Left forelimb (tissue), 1 donor: ENCODE measurements at places on chromosomes 7 and 10.

DNA sequence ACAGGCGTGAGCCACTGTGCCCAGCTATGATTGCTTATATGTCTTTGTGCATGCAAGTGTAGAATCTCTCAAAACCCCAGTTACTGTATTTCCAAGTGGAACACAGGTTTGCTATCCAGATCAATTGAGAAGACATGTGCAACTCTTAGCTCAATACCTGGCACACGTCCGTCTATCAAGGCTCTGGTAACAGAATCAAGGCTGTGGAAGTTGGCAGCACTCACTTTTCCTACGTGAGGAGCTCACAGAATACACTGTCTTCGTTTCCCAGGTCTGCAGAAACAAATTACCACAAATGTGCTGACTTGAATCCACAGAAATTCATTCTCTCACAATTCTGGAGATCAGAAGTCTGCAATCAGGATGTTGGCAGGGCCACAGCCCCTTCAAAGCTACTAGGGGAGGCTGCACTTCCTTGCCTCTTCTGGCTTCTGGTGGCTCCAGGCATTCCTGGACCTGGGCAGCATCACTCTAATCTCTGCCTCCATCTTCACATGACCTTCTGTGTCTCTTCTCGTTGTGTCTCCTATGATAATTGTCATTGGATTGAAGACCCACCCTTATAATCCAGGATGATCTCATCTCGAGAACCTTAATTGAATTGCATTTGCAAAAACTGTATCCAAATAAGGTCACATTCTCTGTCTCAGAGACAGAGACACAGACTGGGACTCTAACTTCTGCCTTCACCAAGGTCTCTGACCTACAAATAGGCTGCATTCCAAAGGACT lies 84.8 kb upstream of the C7orf33 start:
- DNase-seq, result no peak

- DNase-seq, result no peak
Measured at GRCh38 chr10:24723386-24723787, 300 bp downstream of the ARHGAP21 start.

DNA sequence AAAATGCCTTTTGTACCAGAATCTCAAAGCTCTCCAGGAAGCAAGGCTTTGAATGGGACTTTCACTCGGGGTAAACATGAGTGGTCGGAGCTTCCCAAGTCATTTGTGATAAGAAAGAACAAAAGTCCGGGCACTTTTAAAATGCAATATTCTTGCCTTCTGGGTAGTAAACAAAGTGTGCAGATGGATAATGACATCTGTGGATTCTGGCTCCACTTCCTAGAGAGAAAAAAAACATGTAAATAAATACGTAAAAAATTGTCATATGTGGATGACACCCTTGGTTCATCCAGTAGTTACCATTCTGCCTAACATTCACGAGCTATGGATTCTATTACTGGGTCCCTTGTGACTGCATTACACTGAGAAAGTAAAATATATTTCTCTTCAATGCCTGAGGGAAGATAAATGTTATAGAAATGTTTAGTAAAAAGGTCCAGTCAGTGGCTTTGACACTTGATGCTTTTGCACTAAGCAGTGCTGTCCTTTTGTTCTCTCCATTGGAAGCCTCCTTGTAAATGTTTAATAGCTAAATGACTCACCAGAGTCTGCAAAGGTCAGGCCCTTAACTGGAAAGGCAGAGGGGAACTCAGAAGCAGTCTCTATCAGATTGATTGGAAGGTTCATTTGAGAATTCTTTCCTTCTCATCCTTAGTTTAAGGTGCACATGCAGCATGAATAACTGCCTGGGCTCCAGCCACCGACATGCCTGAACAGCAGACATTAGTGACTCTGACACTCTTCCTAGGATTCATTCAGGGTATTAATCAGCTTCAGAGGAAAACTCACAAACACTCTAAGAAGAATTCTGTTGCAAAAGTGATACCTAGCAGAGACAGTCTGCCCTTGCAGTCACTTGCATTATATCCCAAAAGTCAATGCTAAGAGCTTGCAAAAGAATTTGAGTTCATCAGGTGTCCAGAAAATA lies 11.7 kb upstream of the EDRF1 start:
- no peak for DNase-seq

GRCh38 chr7:14596421-14596820 lies 306.1 kb downstream of the DGKB start:
- DNase-seq, result no peak

GRCh38 chr10:91556691-91557566 lies 75.9 kb downstream of the PPP1R3C start:
- no peak for DNase-seq

- DNase-seq, result no peak
Measured at GRCh38 chr10:88110355-88110754, 246.9 kb downstream of the PTEN start.

DNA sequence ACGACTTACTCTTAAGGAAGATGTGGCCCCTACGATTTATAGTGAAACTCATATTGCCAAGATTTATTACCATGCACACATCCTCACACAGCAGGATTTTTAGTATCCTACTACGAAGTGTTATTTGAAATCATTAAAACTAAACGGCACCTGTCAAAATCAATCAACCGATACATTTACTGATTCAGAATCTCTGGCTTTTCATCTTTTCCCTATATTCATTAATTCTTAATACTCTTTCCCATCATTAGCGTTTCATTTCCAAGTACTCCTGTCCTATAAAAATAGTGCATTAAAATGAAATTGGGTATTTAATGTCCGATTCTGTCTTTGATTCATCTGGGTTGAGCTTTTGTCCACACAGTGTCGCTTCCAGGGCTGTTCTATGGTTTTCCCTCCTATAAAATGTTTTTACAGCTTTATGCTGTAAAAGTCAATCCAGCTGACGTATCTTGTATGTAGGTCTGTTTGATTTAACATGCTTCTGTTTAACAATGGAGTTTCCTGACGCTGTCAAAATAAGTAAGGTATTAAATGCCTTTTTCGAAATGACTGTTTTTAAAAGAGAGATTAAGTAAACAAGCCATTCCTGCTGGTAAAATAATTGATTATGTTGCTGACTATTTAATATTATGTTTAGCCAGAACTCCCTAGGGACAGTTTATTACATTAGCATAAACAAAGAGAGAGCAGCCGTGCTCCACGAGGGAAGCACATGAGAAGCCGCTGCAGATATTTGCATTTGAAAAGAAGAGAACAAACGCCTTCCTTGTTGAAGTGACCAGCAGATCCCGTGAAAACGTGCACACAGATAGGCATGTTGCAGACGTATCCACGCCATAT lies 22.3 kb upstream of the SFMBT2 start:
- DNase-seq, result no peak

DNA sequence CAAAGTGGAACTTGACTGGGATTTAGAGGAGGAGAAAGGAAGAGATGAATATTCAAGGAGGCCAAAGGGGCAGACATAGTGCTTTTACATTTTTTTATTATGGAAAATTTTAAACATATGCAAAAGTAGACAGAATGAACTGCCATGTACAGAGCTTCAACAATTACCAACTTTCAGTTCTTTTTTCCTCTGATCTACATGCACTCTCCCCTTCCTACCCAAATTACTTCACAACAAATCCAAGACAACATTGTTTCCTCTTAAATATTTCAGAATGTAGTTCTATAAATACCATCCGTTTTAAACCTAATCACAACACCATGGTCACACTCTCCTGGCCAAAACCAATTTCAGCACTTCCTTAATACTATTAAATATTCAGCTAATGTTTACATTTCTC lies 83.5 kb upstream of the FZD1 start:
- no peak for DNase-seq

- DNase-seq, result no peak
Measured at GRCh38 chr7:143229054-143229790, 7.4 kb downstream of the TAS2R40 start.

GRCh38 chr7:154438571-154439367 lies 386.6 kb downstream of the DPP6 start:
- DNase-seq, result no peak

- peak; percentile 61 for DNase-seq
Measured at GRCh38 chr7:64874562-64875250, 28.4 kb upstream of the ZNF273 start.

GRCh38 chr10:63480237-63480636 lies 14.5 kb upstream of the JMJD1C start:
- no peak for DNase-seq

- DNase-seq, result no peak
Measured at GRCh38 chr7:5850944-5851343, 29.7 kb upstream of the OCM start.

- DNase-seq, result peak; percentile 70
Measured at GRCh38 chr10:76973091-76974016, 664.3 kb downstream of the KCNMA1 start.

GRCh38 chr7:7569081-7569527 lies 2.4 kb downstream of the MIOS start:
- no peak for DNase-seq

DNA sequence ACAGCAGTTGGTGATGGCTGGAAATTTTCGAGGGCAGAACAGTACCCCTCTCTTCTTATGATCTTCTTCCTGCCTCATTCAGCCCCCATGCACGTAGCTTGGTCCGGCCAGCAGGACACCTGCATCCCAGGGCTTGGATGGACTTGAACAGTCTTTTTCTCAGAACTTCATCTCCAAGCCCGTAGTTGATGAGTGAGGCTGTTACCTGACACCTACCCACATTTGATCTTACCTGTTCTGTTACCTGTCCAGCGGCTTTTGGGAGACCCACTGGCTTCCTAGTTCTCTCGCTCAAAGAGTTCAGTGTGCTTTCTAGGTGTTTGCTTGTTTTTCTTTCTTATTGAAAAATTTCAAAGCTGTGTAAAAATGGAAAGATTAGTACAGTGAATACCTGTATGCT lies 212.2 kb downstream of the CUX1 start:
- no peak for DNase-seq

DNA sequence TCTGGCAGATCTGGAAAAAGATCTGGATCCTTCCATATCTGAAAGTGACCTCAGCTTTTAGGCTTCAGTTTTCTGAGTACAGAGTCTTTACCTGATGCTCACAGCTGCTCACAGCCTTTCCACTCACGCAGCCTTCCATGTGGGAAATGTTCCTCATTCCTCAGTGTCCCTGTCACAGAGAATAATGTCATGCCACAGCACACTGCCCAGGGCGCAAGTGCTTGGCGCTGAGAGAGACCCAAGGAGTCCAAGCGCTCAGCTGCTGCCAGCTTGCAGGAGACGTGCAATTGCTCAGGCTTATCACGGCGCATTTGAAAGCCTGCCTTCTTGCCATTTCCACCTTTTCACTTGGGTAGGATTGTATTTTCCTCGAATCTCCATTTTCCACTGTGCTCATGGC lies 271.9 kb upstream of the MKI67 start:
- DNase-seq, result no peak

- no peak for DNase-seq
Measured at GRCh38 chr10:91350651-91351081, 59.5 kb upstream of the HECTD2 start.

DNA sequence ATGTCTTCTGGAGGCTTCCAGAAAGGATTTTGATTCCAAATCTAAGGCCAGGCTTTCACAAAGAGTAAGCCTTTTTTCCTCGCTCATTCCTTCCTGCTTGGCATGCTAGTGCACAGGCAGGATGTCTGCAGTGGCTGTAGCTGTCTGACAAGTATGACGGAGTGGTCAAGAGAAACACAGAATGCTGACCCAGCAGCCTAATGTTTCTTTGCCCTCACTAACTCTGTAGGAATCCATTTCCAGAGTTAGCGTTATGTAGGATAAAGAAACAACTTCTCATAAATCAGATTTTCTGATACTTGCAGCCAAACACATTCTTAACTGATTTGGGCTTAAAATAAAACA lies 190.8 kb upstream of the AGK start:
- DNase-seq, result no peak

DNA sequence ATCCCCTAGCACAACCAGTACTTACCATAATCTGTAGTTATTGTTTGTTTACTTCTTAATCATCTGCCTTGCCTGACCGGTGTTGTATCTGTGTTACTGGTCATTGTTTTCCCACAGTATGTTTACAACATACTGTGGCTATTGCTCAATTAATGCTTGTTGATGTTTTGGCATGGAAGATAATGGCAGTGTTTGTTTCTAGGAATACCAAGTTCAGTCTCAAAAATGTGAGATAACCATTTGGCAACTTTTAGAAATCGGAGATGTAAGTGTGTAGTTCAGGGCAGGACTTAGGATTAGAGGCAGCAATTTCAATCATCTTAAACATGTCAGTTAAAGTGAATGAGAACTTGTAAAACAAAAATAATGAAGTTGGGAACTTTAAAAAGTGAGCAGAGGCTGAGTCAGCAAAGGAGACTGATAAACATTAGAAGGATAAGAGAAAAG lies 8.2 kb downstream of the MINDY3 start:
- no peak for DNase-seq

- no peak for DNase-seq
Measured at GRCh38 chr7:34354899-34355298, 303.1 kb upstream of the NPSR1 start.

GRCh38 chr7:149690688-149691446 lies 82.5 kb downstream of the ZNF467 start:
- no peak for DNase-seq

- DNase-seq, result no peak
Measured at GRCh38 chr7:117485118-117485620, 5.3 kb downstream of the CFTR start.

- DNase-seq, result no peak
Measured at GRCh38 chr7:74371381-74372341, 82.0 kb upstream of the GTF2IRD1 start.

DNA sequence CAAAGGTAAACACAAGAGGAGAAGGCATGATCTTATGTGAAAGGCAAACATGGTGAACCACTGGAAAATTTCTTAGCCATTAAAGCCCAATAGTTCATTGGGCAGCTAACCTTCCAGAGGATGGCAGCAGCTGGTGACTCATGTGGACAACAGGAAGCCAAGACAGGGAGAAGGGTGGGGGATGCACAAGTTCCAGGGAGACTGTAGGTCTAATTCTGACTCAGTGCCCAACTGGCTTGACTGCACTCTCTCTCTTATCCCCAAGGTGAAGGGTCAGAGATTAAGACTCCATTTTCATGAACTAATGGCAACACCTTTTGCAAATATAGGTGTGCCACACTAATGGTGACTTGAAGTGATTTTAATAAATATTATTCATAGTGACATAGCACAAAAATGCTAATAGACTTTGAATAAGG lies 47.9 kb upstream of the SLC35B4 start:
- DNase-seq, result no peak

DNA sequence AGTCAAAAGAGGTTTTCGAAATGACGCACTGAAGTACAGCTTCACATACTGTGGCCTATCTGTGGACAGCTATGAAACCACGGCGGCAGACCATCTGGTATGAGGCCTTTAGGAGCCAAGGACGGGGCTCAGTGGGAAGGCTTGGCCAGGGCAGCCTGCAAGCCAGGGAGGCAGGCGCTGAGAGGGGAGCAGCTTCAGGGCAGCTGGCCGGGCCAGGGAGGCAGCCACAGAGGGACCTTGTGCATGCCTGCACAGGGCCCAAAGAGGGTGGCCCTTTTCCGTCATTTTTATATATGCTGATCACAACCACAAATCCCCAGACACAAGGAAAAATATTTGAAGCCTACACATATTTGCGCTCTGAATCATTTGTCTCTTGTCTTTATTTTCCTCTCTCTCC lies 13.5 kb downstream of the CALD1 start:
- DNase-seq, result no peak
